ENCODE measurements at places on chromosomes 2 and 18.
A peak's percentile ranks its signal among the peaks of the same experiment; 100 is the strongest.

GRCh38 chr2:69961496-69961895 is at the start of gene ASPRV1:
ASPRV1 (minus strand) TSS chr2:69961631; CDS start chr2:69961436, 195 bp downstream.
- DNase-seq, result no peak

- no peak for DNase-seq
Observed at GRCh38 chr18:62525608-62526007, 2.8 kb downstream of the ZCCHC2 start.

DNA sequence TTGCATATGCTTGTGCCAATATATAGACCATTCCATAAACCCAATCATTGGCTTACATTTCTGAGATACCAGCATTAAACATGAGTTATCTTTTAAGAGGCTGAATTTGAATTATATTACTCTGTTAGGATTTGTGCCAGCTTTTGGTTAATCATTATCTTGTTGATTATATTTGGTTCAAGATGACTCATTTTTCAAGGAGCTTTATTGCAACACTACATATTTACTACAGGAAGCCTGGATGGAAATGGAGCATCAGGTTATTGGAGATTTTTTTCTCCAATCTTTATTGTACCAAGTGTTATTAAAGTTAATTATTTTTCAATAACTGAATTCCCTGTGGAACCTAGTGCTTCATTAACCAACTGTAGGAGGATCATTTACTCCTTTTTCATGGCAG is 26.4 kb downstream of the EML4 start:
- peak; percentile 75 for DNase-seq

DNA sequence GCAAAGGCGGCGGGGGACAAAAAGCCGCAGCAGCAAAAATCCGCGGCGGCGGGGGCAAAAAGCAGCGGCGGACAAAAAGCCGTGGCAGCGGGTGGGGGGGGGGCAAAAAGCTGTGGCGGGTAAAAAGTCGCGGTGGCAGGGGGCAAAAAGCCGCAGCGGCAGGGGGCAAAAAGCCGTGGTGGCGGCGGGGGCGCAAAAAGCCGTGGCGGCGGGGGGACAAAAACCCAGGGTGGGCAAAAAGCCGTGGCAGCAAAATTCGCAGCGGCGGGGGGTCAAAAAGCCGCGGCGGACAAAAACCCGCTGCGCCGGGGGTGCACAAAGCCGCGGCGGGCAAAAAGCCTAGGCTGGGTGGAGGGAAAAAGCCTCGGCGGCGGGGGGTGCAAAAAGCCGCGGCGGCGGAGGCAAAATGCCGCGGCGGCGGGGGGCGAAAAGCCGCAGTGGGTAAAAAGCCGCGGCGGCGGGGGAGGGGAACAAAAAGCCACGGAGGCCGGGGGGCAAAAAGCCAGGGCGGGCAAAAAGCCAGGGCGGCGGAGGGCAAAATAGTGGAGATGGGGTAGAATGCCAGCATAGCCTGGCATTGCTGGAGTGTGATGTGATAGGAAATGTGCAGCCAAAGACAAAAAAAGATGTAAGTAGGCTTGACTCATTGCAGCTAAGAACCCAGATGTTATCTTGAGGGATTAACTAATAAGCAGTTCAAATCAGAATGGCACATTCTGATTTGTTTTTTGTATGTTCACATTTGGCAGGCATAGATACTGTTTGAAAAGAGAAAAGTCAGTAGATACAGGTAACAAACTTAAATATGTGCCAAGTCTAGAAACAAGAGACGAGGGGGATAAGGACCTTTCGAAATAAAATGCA is 1076.3 kb downstream of the RPIA start:
- no peak for DNase-seq

- peak; percentile 86 for DNase-seq
Observed at GRCh38 chr2:164967781-164968228, 12.5 kb upstream of the SLC38A11 start.

DNA sequence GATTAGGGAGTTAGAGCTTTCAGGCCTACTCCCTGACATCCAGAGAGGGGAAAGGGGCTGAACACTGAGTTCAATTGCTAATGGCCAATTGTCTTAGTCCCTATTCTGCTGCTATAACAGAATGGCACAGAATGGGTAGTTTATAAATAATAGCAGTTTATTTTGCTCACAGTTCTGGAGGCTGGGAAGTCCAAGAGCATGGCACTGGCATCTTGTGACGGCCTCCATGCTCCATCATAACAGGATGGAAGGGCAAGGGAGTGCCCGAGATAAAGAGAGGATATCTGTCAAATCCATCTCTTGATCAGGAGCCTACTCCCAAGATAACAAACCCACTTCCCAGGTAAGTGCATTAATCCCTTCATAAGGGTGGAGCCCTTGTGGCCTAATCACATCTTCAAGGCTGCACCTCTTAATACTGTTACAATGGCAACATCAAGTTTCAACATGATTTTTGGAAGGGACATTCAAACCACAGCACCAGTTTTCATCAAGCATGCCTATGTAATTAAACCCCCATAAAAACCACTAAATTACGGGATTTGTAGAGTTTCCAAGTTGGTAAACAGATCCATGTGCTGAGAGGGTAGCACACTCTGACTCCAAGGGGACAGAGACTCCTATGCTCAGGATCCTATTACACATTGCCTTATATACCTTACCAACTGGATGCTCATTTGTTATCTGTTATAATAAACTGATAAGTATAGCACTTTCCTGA is 44.6 kb downstream of the BAZ2B start:
- DNase-seq, result no peak

DNA sequence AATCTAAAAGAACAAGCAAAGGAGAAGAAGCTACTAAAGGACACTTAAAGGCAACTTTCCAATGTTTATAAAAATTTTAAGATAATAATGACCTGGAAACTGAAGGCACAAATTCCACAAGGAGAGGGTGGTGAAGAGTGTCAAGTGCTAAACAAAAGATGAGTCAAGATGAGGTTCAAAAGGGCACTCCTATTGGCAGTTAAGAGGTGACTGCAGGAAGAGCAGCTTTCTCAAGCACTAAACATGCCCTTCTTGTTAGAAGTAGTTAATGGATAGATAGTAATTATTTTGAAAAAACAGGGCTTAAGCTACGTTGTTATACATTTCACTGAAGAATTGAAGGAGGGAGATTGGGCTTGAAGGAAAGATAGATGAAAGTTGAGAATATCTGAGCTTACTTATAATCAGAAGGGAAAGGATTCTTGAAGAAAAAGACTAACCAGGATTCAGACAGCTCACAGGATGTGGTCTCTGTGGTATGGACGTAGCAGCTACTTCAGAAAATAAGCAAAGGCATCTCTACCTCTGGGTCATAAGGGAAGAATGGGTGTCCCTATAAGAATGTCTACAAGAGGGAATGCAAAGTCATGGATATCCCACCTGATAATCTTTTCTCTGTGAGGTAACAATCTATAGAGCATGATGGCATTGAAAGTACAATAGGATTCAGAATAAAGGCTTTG is 454.7 kb upstream of the SLC39A10 start:
- DNase-seq, result peak; percentile 59

GRCh38 chr2:172693529-172694455 is 41.9 kb upstream of the RAPGEF4 start:
- DNase-seq, result peak; percentile 25

- no peak for DNase-seq
Observed at GRCh38 chr2:26196683-26197418, 24.0 kb downstream of the GAREM2 start.

- DNase-seq, result no peak
Observed at GRCh38 chr2:32129086-32129485, 36.6 kb upstream of the SLC30A6 start.

- no peak for DNase-seq
Observed at GRCh38 chr18:56235481-56236013, 402.8 kb downstream of the TXNL1 start.

DNA sequence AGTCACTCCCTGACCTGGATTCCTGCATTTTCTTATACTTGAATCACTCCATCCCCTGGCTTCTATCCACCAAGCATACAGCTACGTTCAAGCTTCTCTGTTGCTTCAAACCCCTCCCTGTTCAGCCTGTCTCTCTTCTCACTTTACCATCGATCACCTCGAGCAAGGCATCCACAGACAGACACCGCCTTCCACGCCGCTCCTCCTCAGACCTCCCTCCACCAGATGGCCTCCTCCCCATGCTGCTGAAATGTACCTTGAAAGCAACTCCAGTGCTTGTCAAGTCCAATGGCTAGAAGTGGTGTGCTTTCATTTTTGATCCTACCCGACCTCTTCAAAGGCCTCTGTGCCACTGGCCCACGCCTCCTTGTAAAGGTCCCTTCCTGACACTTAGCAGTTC is 131.3 kb upstream of the ACAA2 start:
- peak; percentile 10 for DNase-seq

GRCh38 chr2:99450199-99450598 is 39.6 kb downstream of the REV1 start:
- no peak for DNase-seq

- no peak for DNase-seq
Observed at GRCh38 chr18:8142932-8143331, 466.3 kb upstream of the RAB12 start.

GRCh38 chr2:11681722-11682589 is 12.0 kb upstream of the NTSR2 start:
- no peak for DNase-seq

- DNase-seq, result no peak
Observed at GRCh38 chr18:13530033-13530878, 196.1 kb downstream of the FAM210A start.

DNA sequence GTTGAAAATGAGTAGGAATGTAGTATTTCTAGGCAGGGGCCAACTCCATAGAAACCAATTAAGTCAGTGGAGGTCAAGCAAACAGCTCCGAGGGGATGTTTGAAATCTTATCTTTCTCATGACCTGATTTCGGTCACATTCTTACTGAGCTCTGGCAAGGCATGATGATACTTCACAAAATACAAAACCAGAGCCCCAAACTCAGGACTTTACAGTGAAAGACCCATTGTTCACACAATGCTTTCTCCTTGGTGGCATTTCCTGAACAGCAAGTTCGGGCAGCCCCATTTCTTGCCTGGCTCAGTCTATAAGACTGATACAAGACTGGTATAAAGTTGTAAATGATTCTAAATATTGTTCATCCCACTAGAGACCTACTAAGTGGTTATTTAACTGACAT is 53.3 kb downstream of the LAMA1 start:
- DNase-seq, result no peak

- DNase-seq, result no peak
Observed at GRCh38 chr18:43952398-43952797, 675.1 kb upstream of the SYT4 start.

GRCh38 chr2:142040556-142040955 is 90.3 kb downstream of the LRP1B start:
- DNase-seq, result no peak

DNA sequence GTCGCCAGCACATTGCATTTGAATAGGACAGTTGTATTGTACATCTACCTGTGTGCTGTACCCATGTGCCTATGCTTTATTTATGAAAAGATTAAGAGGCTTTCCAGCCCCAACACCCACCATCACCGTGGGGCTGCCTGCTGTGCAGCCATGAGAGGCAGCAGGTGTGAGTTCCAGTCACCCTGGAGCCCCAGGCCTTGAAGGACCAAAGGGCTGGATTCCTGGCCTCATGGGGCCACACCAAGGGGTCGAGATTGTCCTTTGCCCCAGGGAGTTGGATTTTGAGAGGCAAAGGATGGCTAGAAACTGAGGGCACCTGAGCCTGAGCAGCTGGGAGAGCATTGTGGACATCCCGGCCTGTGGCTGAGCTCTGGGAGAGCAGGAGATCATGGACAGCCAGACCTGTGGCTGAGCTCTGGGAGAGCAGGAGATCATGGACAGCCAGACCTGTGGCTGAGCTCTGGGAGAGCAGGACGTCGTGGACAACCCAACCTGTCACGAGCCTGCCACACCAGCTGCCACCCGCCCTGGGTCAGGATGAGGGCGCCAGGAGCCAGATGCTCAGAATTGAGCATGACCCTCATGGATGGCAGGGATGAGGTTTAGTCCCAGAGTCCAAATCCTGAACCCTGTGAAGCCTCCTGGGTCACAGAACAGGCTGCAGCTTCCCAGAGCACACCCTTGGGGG is 182.5 kb upstream of the RAB6C start:
- DNase-seq, result no peak

GRCh38 chr2:58180635-58181034 is 60.5 kb downstream of the FANCL start:
- no peak for DNase-seq

DNA sequence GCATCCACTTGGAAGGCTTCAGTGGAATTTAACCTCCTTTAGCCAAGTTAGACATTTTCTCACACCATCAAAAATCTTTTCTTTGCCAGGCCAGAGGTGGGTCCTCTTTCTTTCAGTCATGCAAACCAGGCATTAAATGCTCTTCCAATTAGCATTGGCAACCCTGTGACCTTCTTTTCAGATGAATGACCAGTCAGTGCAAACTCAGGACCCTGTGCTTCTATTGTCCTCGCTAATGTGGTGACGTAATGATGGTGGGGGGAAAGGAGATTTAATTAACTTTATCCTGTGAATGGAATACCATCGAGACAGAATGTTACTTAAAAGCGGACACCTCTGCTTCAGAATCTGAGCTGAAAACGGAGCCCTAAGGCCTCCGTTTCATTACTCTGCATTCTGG is 23.2 kb upstream of the STPG4 start:
- DNase-seq, result no peak

DNA sequence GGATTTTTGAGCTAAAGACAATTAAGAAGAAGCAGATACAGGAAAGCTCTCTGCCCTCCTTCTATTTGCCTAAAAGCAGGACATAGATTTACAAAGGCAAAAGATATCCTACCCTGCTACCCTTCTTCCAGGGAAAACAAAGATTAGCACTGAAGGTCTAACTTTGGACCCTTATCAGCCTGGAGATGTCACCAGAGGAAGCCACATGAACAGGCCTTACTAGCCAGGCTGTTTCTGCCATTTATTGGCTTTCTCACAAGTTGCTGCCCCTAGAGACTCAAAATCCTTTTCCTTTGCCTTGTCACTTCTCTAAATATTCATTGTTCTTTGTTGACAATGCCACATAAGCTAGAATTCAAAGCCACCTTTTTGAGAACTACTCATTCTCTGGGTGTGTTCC is 147.3 kb downstream of the B3GNT2 start:
- no peak for DNase-seq

- no peak for DNase-seq
Observed at GRCh38 chr2:117587310-117587709, 227.2 kb upstream of the DDX18 start.

DNA sequence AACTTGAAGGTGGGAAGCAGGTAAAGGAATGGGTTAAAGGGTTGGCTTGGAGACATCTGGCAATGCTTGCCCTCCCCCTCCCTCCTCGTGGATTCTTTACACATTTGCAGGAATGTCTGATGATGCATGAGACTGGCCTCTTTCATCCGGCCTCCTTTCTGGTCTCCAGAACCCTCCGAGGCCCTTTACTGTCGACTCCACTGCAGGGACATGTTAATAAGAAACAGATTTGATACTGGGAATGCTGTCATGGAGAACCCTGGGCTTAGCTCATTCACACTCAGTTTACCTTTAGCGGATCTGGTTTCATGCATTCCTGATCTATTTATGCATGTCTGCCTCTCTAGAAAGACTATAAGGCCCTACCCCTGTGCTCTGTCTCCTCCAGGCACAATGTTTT is 238.7 kb downstream of the TGIF1 start:
- DNase-seq, result peak; percentile 97

DNA sequence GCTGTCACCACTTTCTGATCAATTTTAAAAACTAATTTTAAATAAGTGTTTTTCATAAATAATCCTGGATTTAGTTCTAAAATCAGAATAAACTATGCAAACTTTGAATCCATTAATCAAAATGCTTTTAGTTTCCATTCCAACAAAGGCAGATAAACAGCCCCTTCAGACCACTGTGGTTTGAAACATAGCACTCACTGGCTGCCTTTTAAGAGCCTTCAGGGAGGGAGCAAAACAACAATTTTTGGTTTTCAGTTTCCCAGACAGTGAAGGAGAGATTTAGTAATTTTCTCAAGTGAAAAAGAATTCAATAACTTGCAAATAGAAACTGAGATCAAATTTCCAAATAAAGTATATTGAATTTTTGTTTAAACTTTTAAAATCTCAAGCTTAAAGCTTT is 46.1 kb downstream of the CDK15 start:
- no peak for DNase-seq
